ENCODE measurements at places on chromosomes 16 and 17.

GRCh38 chr17:64256913-64257807 lies 5.9 kb downstream of the TEX2 start:
- H3K36me3 ChIP-seq, result no peaks in the 10 kb centered on the region
- H3K27ac ChIP-seq, result no peak overlapping the region
- H3K4me1 ChIP-seq, result peaks cover 8% of the 10 kb centered on the region
- no peak overlapping the region for H3K4me3 ChIP-seq

DNA sequence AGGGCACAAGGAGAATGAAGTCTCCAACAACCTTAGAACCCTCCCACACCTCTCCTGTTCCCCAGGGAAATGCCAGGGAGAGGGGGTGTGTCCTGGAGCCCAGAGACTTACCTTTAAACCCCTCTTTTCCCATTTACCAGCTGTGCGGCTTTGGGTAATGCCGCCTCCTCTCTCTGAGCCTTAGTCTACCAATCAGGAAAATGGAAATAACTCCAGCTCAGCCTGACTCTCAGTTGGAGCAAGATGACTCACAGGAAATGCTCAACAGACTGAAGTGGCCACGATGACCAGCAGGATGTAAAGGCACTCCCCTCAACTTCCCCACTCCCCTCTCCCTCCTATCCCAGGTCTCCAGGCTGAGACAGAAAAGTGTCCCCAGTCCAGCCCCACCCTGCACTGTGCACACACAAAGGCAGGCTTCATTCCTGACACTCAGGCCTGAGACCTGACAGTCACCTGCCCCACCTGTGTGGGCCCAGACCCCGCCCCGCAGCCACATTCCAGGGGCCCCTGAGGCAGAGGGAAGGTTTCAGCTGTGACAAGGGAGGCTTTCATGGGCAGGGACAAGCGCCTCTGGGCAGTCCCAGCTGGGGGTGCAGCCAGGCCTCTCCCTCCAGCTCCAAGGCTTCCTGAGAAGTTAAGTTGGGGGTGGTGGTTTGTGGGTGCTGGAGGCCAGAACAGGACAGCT lies 3.0 kb upstream of the KRT15 start:
- H3K36me3 ChIP-seq, result no peaks in the 10 kb centered on the region
- H3K4me3 ChIP-seq, result no peak overlapping the region
- peaks cover 22% of the 10 kb centered on the region for H3K4me1 ChIP-seq
- peaks cover 2% of the 10 kb centered on the region for H3K27me3 ChIP-seq
- H3K27ac ChIP-seq, result no peak overlapping the region

DNA sequence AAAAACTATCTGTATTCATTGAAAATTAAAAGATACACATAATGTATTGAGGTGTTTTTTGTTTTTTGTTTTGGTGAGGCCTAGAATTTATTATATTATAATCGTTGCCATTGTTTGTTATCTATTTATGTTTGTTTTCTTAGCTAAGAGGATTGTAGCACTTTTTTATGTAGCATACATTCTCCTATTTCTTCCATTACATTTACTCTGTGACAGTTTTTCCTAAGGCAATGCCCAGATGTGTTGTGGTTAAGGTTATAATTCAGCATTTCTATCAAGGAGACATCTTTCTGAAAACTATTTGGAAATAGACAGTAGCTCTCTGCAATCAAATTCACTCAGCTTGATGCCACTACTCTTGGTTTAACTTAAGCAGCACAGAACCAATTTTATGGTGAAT lies 161.6 kb downstream of the PPM1E start:
- no peak for DNase-seq
- H3K4me3 ChIP-seq, result no peak overlapping the region
- H3K27ac ChIP-seq, result no peak overlapping the region
- H3K36me3 ChIP-seq, result no peaks in the 10 kb centered on the region

DNA sequence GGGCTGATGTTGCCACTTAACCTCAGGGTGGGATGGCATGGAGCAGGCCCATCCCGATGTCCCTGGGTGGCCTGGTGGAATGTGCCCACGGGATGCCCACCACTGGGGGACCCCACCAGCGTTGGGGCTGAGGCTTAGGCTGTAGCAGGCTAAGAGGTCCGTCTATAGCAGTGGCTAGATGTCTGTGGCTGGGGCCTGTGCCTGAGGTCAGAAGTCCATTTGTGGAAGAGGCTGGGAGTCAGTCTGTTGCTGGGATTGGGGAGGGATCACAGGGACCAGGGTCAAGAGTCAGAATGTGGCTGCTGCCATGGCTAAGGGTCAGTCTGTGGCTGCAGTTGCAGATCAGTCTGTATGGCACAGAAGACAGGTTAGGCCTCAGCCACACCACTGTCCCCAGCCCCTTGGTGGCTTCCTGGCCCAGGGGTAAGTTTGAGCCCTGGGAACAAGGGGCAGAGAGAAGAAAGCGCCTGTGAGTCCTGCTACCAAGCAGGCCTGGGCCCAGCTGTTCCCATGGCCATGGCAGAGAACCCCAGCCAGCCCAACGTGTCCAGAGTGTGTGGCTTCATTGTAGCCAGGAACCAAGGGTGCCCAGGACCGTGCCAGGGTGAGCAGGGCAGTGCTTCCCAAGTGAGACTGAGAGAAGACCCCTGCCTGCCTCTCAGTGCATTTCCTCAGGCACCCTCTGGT lies 35.7 kb downstream of the RAI1 start:
- no peak overlapping the region for H3K27ac ChIP-seq
- no peaks in the 10 kb centered on the region for H3K27me3 ChIP-seq
- H3K4me1 ChIP-seq, result peaks cover 23% of the 10 kb centered on the region
- no peaks in the 10 kb centered on the region for H3K36me3 ChIP-seq

GRCh38 chr16:81405702-81406113 lies 38.9 kb upstream of the CMIP start:
- no peak overlapping the region for H3K4me3 ChIP-seq
- no peak for DNase-seq
- H3K27me3 ChIP-seq, result no peaks in the 10 kb centered on the region
- H3K4me1 ChIP-seq, result no peaks in the 10 kb centered on the region
- no peaks in the 10 kb centered on the region for H3K36me3 ChIP-seq

- no peaks in the 10 kb centered on the region for H3K27me3 ChIP-seq
- H3K27ac ChIP-seq, result no peak overlapping the region
- peaks cover 9% of the 10 kb centered on the region for H3K4me1 ChIP-seq
- DNase-seq, result no peak
- H3K4me3 ChIP-seq, result no peak overlapping the region
Measured at GRCh38 chr16:21268236-21268635, 9.9 kb downstream of the CRYM start.

DNA sequence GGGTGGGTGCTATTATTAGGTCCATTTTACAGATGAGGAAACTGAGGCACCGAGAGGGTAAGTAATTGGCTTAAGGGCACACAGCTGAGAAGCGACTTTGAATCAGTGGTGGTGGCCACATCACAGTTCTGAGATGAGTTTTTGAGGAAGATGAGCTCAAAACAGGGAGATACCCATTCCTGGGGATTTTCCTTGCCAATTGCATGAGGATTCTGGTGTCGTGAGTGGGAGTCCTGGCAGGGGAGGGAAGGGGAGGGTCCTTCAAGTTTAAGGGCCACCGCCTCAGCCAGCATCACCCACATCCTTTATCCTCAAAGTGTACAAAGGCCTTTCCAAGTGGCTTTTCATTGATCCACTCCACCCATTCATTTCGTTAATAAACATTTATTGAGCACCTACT lies 45.3 kb downstream of the IL21R start:
- DNase-seq, result no peak
- no peak overlapping the region for H3K27ac ChIP-seq
- no peaks in the 10 kb centered on the region for H3K4me1 ChIP-seq
- H3K36me3 ChIP-seq, result 0 out of 2 replicates have a peak, but pooled peaks cover 3% of the 10 kb centered on the region
- no peak overlapping the region for H3K4me3 ChIP-seq
